ENCODE measurements at places on chromosomes 16 and 17.

- no peak for DNase-seq
Measured at GRCh38 chr17:49894761-49895160, 46.9 kb upstream of the TAC4 start.

DNA sequence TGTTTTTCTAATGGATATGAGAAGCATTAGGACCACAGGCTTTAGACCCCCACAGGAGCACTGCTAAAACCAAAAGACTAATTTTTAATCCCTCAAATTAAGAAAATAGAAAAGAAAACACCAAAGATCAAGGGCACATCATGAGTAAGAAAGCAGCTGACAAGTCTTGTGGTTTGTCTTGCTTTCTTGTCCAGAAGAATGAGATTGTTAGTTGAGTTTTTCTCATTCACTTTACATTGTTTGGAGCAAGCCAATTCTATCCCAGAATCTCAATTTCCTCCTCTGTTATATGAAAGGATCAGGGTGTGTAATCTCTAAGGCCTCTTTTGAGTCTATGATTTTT is 899.0 kb downstream of the KCNJ2 start:
- DNase-seq: no peak

DNA sequence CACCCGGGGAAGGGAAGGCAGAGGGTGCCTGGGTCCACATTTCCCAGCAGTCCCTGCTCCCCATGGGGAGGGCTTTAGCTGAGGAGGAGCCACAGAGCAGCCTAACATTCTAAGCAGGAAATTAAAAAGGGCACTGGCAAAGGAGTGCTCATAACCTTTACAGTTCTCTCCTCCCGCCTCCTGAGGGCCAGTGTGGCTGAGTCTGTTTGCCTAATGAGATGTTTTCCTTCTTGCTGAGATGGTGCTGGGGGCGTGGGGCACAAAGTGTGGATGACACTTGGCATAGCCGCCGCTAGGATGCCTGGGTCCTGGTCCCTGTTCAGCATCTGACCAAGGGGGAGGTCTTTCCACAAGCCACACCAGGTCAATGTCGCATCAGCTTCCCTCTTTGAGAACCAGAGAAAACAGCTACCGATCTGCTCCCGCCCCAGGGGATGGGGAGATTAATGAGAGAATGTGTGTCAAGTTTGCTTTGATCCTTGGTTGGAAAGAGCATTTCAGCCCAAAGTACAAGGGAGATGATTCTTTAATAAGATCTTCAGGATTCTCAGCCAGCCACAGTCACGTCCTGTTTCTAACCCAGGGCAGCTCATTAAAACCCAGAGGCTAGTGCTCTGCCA is 5.8 kb downstream of the KIF18B start:
- DNase-seq: no peak

GRCh38 chr17:74049167-74049966 is 154.1 kb upstream of the RPL38 start:
- no peak for DNase-seq

DNA sequence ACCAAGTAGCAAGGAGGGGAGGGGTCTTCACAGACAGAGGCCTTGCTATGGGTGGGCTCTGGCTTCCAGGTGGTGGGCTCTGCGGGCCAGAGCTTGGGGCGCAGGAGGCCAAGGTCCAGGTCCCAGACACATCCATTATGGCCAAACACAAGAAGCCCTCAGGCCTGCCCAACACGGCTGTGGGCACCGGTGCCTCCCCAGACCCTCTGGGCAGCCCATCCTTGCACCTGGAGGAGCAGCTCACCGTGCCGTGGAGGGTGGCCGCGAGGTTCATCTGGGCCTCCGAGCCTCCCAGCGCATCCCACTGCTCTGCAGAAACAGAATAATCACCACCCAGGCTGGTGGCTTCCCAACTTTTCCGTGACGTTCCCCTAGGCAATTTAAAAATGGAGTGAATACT is 55.9 kb downstream of the TBC1D16 start:
- DNase-seq: no peak

DNA sequence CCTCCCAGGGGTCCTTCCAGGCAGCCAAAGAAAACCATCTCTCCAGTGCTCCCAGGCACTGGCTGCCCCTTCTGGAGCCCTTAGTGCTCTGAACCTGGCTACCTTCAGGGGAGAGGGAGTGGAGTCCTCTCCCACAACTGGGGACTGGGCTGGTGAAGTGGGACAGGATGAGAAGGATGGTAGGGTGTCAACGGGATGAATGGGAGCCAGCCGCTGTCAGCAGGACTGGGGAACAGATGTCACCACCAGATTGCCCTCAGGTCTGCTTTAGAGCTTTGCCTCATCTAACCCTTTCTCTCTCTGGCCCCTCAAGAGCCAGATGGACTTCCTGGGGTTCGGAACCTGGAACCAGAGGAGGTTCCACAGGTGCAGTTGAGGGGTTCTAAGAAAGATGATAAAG is 488 bp upstream of the SEBOX start:
- no peak for DNase-seq

GRCh38 chr17:50209472-50210239 is 8.2 kb upstream of the COL1A1 start:
- no peak for DNase-seq

DNA sequence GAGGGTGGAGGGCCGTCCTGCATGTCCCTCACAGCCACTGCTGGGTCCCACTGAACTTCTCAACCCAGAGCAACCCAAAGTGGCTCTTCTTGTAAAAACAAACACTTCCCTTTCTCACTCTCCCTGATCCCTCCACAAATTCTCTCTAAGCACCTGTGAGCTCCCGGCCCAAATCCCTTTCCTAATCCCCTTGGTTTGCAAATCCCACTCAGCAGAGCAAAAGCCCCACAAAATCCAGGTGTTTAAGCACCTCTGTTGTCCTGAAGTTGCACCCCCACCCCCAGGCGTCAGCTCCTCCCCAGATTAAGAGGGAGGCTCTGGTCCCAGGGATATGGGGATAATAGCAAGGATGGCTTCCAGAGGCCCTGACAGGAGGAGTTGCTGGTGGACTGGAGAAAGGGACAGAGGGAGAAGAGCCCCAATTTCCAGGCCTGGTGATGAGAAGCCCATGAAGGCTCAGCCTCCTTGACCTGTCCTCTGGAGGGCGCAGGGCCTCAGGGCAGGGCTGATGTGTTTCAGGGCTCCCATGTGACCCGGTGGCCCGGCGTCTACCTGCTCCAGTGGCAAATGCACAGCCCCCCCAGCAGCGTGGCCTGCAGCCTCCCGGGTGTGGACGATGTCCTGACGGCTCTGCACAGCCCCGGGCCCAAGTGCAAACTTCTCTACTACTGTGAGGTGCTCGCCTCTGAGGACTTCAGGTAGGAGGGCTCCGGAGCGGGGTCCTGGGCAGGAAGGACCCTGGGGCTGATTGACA is 23.0 kb downstream of the NAGPA start:
- DNase-seq: no peak

DNA sequence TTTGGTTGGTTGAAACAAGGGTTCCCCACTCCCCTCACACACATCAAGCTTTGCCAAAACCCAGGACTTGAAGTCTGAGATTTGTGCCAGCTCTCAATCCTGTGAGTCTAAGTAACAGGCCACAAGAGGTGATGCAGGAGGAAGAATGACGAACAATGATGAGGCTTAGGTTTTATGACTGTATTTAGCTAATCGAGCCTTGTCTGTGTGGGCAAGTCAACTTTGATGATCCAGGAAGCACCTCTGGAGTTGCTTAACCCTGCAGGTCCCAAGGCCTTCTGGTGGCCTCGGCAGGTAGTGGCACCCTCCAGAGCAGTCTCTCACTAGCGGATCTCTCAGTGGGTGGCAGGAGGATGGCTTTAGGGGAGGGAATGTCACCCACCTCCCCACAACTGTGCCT is 28.7 kb downstream of the CDK5RAP3 start:
- DNase-seq: no peak

- DNase-seq: no peak
Measured at GRCh38 chr16:11121083-11121608, 134.9 kb downstream of the SOCS1 start.
